GM23248 (cell line): ENCODE measurements at places on chromosomes 11 and 22. TPM values are rescaled to one million over a fixed set of nuclear protein-coding genes. Genes with fewer than 3 reads are reported as not detected.

Gene C11orf97
- not detected in 2 replicates for polyA plus RNA-seq

Gene VSIG2
- not detected in 2 replicates for polyA plus RNA-seq

Gene PPP1R14B
- polyA plus RNA-seq = 115 and 150 TPM in 2 replicates

Gene IGLL1
- not detected in 2 replicates for polyA plus RNA-seq

Gene CRYBB2
- polyA plus RNA-seq = not detected in 2 replicates

Gene SLC25A18
- 0.08 TPM in 1 of 2 replicates, not detected in the other for polyA plus RNA-seq

Gene MUC15
- polyA plus RNA-seq = 0.06 TPM in 1 of 2 replicates, not detected in the other

Gene OR4A5
- polyA plus RNA-seq = not detected in 2 replicates

Gene SPTBN2
- polyA plus RNA-seq = 0.13 TPM in 1 of 2 replicates, not detected in the other

Gene CAT
- 52.5 and 54.5 TPM in 2 replicates for polyA plus RNA-seq

Gene MYO7A
- not detected in 2 replicates for polyA plus RNA-seq

Gene GGT1
- 0.14 and 0.60 TPM in 2 replicates for polyA plus RNA-seq

Gene TTC28
- 10.5 and 12.5 TPM in 2 replicates for polyA plus RNA-seq

Gene SSTR3
- polyA plus RNA-seq = not detected in 2 replicates

Gene TNNI2
- not detected in 2 replicates for polyA plus RNA-seq

Gene MISFA
- 1.8 and 2.1 TPM in 2 replicates for polyA plus RNA-seq

Gene NNMT
- polyA plus RNA-seq = 1,317 and 1,390 TPM in 2 replicates
